Activated T-cell treated with anti-CD3 and anti-CD28 coated beads, Interleukin-2, amount 50 U/mL, for 72 hours (primary cell): ENCODE measurements at places on chromosomes 12 and 14. TPM values are rescaled to one million over a fixed set of nuclear protein-coding genes. Genes with fewer than 3 reads are reported as not detected.

GRCh38 chr14:22073801-22074200 is 400.2 kb upstream of the OR4E1 start:
- DNase-seq = no peak

GRCh38 chr12:64660237-64661018 is 50.1 kb downstream of the RASSF3 start:
- DNase-seq = no peak

Gene PCK2
- total RNA-seq = 161 TPM

DNA sequence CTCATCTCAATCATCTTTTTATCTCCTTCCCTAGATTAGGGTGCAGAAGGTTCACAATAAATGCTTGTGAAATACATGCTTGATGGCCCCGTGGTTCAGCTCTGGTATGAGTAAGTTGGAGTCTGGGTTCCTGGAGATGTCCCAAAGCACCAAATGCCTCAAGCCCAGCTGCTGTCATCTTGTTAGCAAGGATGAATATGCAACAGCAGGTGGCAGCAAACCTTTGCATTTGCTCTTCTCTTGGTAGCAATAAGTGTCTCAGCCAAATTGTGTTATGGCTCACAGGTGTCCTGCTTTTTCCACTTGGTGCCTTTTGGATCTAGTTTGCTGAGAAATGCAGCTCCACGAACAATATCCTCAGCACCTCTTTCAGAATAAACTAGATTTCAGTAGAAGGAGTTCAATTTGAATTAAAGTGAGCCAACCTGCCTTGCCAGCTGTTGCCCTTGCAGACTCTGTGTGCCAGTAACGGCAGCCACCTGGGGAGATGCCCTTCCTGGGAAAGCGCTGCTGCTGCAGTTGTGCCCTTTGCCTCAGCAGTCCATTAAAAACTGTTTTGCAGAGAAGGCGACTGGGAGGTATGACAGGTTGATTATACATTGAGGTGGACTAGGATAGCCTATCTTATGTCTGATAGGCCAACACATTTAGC is 417.3 kb downstream of the SNAPC1 start:
- DNase-seq = peak; percentile 33

Gene PSMB5
- total RNA-seq = 82.8 TPM

DNA sequence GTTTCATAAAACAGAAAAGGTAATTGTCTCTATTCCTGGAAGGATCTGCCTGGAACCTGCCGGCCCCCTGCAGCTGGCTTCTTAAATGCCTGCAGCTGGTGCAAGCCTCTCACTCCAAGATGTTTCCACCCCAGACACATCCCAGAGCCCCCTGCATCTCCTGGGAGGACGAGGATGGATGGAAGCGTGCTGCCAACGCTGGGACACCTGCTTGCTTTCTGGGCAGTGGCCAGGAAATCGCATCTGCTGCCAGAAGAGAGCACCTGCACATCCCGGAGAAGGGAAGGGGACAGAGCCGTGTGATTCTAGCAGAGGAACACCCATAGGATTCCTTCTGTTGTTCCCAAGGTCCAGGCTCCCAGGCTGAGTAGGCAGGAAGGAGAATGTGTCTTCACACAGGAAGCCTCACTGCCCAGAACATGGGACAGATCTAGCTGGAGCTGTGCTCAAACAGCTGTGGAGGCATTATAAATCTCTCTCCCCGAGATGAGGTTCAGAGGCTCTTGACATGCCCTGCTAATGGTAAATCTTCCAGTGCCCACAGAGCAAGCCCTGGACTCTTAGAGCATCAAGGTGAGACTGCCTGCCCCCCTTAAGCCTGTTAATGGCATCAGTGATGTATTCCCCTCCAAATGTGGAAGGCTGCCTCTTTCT is 138.8 kb upstream of the MAP1LC3B2 start:
- DNase-seq = no peak

Gene CD163L1
- not detected for total RNA-seq

DNA sequence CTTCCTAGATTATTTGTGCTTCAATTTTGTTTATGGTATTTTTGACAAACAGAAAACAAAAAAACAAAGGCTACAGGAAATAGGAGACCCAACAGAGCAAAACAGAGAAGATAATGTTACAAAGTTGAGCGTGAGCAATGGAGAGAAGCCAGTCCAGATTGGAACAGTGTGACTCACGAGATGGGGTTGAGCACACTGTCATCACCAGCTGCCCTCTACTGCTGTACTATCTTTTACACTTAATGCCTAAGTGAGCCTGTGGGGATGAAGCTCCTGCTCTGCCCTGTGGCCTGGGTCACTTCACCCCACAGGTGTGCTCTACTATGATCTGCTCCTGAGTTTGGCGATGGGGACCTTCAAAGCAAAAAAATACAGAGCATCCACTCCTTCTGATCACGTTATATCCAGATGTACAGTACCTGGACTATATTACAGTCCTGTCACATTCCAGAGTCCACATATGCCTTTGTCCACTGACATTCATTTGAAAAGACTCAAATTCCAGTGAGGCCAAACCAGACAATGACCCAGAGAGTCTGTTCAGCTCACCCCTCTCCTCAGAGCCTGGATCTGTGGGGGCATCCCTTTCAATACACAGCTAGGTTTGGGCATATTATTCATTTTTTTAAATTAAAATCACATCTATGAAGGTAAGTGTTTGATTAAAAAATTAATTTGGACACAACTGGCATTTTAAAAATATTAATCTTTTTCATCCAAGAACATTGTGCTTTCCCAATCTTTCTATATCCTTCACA is 4.4 kb downstream of the IPO8 start:
- no peak for DNase-seq

DNA sequence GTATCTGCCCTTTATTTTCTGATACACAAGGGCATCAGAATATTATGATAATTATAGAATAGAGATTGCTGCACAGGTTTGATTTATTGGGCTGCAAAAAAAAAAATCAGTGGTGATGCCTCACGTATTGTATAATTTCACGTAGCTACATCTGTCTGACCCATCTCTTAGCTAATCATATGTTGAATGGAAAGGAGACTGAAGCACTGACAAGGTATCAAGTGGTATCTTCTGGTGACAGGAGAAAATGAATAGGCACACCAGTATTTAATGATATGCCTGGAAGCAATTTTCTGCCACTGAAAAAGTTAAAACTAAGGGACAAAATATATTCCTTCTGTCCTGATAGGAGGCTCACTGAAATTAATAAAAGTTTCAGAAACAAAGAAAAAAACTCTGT is 837.2 kb upstream of the FBXO33 start:
- no peak for DNase-seq

DNA sequence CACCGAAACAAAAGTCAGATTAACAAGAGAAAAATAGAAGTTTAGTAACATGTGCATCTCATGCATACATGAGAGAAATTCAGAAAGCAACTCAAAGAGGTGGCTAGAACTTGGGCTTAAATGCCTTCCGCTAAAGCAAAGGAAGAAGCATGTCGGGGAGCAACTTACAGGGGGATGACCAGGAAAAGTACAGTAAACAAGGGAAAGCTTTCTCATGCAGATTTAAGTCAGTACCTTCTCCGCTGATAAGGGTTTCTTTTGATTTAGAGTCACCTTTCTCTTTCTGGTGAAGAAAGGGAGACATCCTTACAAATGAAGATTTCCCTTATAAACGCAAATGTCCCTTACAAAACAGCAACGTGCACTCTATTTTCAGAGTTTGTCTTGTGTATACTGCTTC is 6.0 kb upstream of the RNASE6 start:
- DNase-seq = no peak

Gene MYO1H
- not detected for total RNA-seq

Gene DHRS2
- 5.0 TPM for total RNA-seq

Gene FOXN3
- total RNA-seq = 154 TPM

GRCh38 chr12:55726971-55727370 is 1.8 kb downstream of the CD63 start:
- DNase-seq = no peak

GRCh38 chr14:21092273-21093011 is 6.0 kb downstream of the ZNF219 start:
- peak; percentile 91 for DNase-seq

DNA sequence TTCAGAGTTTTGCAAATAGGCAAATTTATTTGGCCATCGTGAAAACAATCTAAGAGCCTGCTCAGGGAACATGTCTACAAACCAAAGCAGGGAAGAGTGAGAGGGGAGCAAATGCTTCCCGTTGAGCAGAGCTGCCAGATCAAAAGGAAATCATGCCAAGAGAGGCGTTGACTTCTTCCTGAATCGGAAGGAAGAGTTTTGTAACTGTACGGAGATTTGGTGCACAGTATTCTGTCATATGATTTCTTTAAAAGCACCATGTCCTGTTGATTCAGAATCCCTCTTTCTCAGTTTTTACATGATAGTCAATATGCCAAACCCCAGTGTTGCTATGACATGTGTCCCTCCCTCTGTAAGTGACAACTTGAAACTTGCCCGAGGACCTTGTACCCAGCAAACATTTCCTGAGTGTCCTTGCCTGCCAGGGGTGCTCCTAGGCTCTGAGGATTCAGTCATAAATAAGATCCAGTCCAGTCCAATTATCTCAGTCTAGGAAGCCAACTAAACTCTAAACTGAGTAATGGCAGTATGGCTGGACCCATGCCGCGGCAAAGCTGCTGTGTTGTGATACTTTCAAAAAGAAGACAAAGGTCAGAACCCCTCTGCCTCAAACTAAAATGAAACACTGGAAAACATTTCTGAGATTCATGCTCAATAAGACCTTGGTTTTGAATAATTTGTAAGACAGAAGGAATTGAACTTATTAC is 300.1 kb upstream of the FKBP4 start:
- DNase-seq = no peak

- peak; percentile 23 for DNase-seq
Measured at GRCh38 chr14:71720978-71721624, 211.1 kb upstream of the RGS6 start.

- DNase-seq = no peak
Measured at GRCh38 chr12:66960006-66960405, 281.1 kb upstream of the GRIP1 start.

- DNase-seq = no peak
Measured at GRCh38 chr14:103733651-103734050, 18.0 kb downstream of the ZFYVE21 start.

- no peak for DNase-seq
Measured at GRCh38 chr12:2895051-2895451, 4.4 kb downstream of the TULP3 start.

GRCh38 chr12:95520816-95521215 is 30.5 kb downstream of the USP44 start:
- no peak for DNase-seq

- DNase-seq = no peak
Measured at GRCh38 chr14:104152686-104153393, 14.5 kb downstream of the KIF26A start.

DNA sequence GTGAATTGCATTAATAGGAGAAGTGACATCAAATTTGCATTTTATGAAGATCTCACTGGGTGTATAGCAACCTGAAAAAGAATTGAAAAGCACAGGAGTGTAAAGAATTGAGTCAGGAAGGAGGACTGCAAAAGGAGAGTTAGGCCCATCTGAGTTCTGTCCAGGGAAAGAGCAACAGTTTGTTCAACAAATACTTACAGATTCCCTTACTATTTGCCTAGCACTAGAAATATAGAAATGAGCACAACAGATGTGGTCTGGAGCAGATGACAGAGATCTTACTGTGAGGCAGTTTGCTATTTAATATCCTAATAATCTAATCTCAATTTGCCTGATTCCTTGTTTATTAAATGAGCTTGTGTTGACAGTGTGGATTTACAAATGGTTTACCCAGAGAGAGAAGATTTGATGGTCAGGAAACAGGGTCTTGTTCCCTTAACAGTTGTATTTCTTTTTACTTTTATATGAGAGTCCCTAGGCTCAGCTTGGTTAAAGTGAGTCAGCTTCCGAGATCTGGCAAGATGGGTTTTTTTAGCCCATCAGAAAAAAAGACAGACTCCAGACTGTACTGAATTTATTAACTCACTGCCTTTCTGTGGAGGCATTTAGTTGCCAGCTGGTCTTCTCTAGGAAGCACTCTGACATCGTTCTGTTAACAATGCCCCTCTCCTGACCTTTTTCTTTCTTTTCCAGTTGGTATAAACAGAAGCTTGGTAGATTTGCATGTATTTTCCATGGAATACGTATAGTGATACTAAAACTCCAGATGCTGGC is 229.7 kb downstream of the TTC6 start:
- DNase-seq = no peak

DNA sequence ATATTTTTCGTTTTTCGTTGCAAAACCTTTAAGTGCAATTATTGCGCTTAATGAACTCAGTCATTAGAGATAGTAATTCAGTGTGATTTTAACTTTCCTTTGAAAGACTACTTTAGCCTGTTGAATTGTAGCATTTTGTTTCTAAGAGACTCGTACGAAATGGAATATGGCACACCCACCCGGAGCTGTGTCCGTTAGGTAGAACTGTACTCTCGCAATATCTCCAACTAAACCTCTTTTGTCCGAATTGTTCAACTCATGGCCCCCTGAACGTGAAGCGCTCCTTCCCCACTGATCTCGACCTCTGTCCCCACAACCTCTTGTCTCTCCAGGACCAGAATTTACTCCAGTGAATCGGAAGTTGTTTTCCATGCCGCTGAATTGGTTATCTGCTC is 800 bp downstream of the PCNX4 start:
- DNase-seq = peak; percentile 22

GRCh38 chr12:104376650-104377513 is 73.3 kb downstream of the EID3 start:
- DNase-seq = no peak

Gene ASCL1
- not detected for total RNA-seq

DNA sequence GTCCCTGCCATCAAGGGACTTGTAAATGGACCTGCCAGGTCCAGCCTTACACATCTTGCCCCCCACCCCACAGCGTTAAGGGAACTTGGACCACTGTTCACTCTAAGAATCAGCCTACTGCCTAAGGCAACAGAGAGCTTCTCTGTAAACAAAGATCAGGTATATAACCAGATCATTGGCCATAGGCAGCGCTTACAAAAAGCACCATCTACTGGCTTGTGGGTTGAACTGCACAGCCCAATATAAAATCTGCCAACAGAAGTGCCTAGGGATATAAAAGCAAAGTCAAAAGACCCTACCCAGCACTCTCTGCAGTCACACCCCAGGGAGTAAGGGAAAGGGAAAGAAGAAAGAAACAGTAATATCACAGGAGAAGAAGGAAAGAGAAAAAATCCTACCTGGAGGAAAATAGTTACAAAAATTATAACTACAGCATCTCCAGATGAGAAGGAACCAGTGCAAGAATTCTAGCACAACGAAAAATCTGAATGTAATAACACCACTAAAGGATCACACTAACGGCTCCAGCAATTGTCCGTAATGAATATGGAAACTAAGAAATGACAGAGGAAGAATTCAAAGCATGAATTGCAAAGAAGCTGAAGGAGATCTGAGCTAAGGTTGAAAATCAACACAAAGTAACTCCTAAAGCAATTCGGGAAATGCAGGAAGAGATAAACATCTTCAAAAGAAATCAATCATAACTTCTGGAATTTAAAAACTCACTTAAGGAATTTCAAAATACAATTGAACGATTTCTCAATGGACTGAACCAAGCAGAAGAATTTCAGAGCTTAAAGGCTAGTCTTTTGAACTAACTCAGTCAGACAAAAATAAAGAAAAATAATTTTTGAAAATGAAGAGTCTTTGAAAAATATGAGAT is 95.2 kb upstream of the PCED1B start:
- DNase-seq = peak; percentile 38

- DNase-seq = peak; percentile 30
Measured at GRCh38 chr12:96258104-96258961, 64.2 kb downstream of the ELK3 start.

- DNase-seq = no peak
Measured at GRCh38 chr12:109476807-109477184, 304 bp downstream of the KCTD10 start.
